CD8-positive, alpha-beta memory T cell (primary cell): ENCODE measurements at places on chromosomes 12 and 14. TPM values are rescaled to one million over a fixed set of nuclear protein-coding genes. Genes with fewer than 3 reads are reported as not detected.
A peak's percentile ranks its signal among the peaks of the same experiment; 100 is the strongest.

Gene TMEM253
- total RNA-seq: not detected

- H3K4me1 ChIP-seq: no peaks in the 10 kb centered on the region
- no peaks in the 10 kb centered on the region for H3K36me3 ChIP-seq
- no peak overlapping the region for H3K27ac ChIP-seq
Measured at GRCh38 chr14:68695326-68695768, 97.5 kb downstream of the ZFP36L1 start.

DNA sequence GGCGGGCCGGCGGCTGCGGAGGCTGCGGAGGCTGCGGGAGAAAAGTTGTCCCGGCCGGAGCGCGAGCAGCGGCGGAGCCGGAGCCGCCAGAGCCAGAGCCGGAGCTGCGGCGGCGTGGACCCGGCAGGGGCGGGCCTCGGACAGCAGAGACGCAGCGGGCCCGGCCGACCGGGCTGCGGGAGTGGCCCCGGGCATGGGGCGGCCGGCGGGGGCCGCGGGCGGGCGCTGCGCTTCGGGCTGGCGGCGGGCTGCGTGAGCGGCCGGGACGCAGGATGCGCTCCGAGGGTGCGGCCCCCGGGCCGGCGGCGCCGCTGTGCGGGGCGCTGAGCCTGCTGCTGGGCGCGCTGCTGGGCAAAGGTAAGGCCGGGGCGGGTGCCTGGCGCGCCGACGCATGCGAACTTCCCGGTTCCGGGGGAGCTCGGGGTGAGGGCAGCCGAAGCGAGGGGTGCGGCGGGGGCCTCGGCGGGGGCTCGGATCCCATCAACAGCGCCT lies at the start of gene TMEM132C:
Gene TMEM132C, plus strand, starts transcription at position 40 of the 492 bp plus-strand sequence. Its CDS starts 233 bp downstream, at position 273.
- H3K4me3 ChIP-seq: no peak within 1 kb of the TSS
- no peaks in the 10 kb centered on the region for H3K27me3 ChIP-seq
- H3K27ac ChIP-seq: no peak within 1 kb of the TSS

GRCh38 chr12:2891240-2892053 lies 756 bp downstream of the TULP3 start:
- peaks cover 16% of the 10 kb centered on the region for H3K4me1 ChIP-seq
- DNase-seq: no peak
- peaks cover 4% of the 10 kb centered on the region for H3K36me3 ChIP-seq
- peak overlapping the region; percentile 79 for H3K27ac ChIP-seq
- no peaks in the 10 kb centered on the region for H3K27me3 ChIP-seq

Gene NRL
- 1.6 TPM for total RNA-seq

GRCh38 chr12:131831635-131832041 lies 3.4 kb downstream of the MMP17 start:
- DNase-seq: no peak
- H3K4me3 ChIP-seq: no peak overlapping the region
- H3K27me3 ChIP-seq: peaks cover 14% of the 10 kb centered on the region
- no peak overlapping the region for H3K27ac ChIP-seq
- H3K4me1 ChIP-seq: no peaks in the 10 kb centered on the region

- no peaks in the 10 kb centered on the region for H3K27me3 ChIP-seq
- H3K27ac ChIP-seq: no peak overlapping the region
- H3K36me3 ChIP-seq: no peaks in the 10 kb centered on the region
- no peak overlapping the region for H3K4me3 ChIP-seq
- DNase-seq: no peak
- peaks cover 6% of the 10 kb centered on the region for H3K4me1 ChIP-seq
Measured at GRCh38 chr14:50026396-50026795, 90.0 kb downstream of the VCPKMT start.

Gene GLT1D1
- total RNA-seq: 0.24 TPM

DNA sequence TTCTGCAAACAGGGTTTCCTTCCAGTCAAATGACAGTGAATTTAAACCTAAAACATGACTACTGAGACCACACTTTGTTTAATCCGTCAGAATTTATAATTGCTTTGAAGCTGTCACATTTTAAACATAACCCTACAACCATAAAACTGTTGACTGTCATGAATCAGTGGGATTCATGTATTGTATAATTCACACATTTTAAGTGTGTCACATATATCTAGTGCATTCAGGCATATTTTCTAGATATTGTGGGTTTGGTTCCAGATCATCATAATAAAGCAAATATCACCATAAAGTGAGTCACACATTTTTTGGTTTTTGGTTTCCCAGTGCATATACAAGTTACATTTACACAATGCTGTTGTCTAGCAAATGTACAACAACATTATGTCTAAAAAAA lies 304.4 kb downstream of the TMEM132D start:
- no peak for DNase-seq
- no peak overlapping the region for H3K4me3 ChIP-seq
- no peaks in the 10 kb centered on the region for H3K27me3 ChIP-seq

Gene ADCY6
- total RNA-seq: 0.37 TPM

DNA sequence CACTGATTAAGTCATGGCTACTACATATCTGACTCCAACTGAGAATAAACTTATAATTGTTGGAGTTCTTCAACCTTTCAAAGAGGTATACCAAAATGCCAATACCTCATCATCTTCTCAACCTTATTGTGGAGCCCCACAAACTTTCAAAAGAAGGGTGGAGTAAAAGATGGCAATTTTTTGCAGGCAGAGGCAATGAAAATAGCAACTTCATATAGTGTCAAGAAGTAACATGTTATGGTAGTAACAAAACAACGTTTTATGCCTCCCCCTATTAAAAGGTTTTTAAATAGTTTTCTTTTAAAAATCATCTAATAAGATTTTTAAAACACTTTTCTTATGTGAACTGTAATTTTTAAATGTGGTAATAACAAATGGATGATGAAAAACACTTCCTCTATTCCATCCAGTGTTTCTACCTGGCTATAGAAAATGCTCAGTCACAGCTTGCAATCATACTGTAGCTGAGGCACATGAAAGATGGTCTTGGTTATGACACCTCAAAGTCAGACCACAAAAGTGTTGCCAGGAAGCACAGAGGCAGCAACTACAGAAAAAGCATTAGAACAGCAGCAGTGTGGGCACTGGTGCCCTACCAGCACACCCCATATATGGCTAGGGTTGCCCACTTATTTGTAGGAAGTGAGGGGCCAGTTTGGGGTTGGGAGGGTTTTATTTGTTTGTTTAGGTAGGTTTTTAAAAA lies 7.0 kb downstream of the PPP1R12A start:
- H3K36me3 ChIP-seq: no peaks in the 10 kb centered on the region
- H3K27me3 ChIP-seq: no peaks in the 10 kb centered on the region
- H3K27ac ChIP-seq: peak overlapping the region; percentile 1
